ENCODE measurements at places on chromosomes 3 and 15.

GRCh38 chr15:101201411-101202174, 50.3 kb downstream of the CHSY1 start:
- peak; percentile 66 for DNase-seq

DNA sequence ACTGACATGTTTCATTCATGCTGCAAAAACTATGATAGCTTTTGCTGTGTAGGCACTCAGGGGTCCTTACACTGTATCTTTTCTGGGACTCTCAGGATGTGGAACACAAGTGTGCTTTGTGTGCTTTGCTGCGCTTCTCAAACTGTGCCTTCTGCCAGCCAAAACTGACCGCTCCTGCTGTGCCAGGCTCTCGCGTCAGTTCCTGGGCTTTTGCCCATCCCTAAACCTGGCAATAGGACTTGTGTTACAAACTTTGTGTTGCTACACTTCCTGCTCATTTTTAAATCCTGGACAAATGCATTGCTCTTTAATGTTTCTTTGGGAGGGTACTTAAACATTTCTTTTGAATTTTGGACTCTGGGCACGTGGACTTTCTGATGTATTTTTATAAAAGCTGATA, 60.3 kb downstream of the DIPK2A start:
- DNase-seq = peak; percentile 81

- no peak for DNase-seq
These were observed 11.5 kb upstream of the NEK10 start for GRCh38 chr3:27380433-27381357.

GRCh38 chr15:63971427-63971805, 74.9 kb downstream of the DAPK2 start:
- no peak for DNase-seq

GRCh38 chr3:130820976-130821375, 72.9 kb upstream of the ATP2C1 start:
- DNase-seq = no peak

GRCh38 chr3:197019021-197019420, 10.6 kb downstream of the MELTF start:
- peak; percentile 61 for DNase-seq

GRCh38 chr3:128665362-128666021, 14.9 kb upstream of the RPN1 start:
- DNase-seq = no peak

GRCh38 chr3:42443292-42443691, 32.9 kb upstream of the LYZL4 start:
- no peak for DNase-seq

- DNase-seq = no peak
These were observed 982 bp upstream of the GABPB1 start for GRCh38 chr15:50355980-50356379.
